ENCODE measurements at places on chromosomes 1 and 21.

DNA sequence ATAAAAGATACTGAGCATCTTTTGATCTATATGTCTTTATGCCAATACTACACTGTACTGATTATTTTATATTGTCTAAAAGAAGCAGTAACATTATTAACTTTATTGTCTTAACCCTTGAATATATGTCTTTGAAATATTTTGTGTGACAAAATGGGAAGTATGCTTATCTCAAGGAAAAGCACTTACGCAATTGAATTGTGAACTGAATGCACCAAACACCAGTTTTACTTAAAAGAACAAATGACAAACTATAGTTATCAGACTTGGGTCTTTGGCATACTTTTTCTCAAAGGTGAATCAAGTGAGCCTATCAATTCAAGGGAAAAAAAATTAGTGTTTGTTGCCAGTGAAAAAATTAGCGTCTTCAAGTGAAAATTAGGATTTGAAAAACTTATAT is 9.2 kb upstream of the SLC6A9 start:
- no peak for DNase-seq

GRCh38 chr1:97820470-97821188 is 100.2 kb downstream of the DPYD start:
- DNase-seq: peak; percentile 57

GRCh38 chr1:159121526-159121925 is 45.0 kb upstream of the AIM2 start:
- DNase-seq: no peak

GRCh38 chr1:5847013-5847659 is 145.1 kb downstream of the NPHP4 start:
- DNase-seq: peak; percentile 16

DNA sequence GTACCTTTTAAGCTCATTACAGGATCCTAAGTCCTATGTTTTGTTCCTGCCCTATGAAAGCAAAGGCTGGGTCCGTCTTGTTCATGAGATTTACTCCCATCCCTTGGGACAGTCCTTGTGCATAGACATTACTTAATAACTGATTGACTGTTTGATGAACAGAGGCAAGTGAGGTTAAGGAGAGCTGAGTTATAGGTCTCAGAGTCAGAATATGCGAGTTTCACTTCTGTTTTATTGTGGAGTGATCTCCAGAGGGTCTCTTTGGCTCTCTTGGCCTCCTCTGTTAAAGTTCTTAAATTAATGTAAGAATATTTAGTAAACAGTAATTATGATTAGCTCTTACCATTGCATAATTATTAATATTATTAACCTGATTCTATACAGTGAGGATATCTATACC is 52.6 kb downstream of the BRINP2 start:
- no peak for DNase-seq

GRCh38 chr1:6490181-6491080 is 1.0 kb downstream of the PLEKHG5 start:
- peak; percentile 41 for DNase-seq

DNA sequence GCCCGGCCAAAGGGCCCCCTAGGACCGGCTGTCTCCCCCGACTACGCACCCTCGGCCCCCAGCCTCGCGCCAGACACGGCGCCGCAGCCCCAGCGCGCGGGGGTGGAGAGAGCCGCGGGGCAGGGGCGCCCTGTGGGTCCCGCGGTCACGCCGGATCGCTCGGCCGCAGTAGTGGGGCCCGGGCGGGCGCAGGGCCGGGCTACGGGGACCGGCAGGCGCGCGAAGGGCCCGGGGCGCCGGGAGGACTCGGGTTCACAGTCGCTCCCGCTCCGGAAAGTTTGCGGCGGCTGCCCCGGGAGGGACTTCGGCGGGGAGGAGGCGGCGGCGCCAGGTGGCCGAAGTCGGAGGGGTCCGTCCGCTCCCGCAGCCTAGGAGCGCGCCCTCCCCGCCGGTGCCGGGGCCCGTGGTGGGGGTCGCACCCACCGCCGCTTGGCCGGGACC is 7.1 kb upstream of the ZNF669 start:
- DNase-seq: no peak

Data from hematopoietic multipotent progenitor cell treated with erythropoietin and hydrocortisone succinate and interleukin-3 and kit ligand, for 8 days (in vitro differentiated cells).